ENCODE measurements at places on chromosomes 2 and 18. TPM values are rescaled to one million over a fixed set of nuclear protein-coding genes. Genes with fewer than 3 reads are reported as not detected.

DNA sequence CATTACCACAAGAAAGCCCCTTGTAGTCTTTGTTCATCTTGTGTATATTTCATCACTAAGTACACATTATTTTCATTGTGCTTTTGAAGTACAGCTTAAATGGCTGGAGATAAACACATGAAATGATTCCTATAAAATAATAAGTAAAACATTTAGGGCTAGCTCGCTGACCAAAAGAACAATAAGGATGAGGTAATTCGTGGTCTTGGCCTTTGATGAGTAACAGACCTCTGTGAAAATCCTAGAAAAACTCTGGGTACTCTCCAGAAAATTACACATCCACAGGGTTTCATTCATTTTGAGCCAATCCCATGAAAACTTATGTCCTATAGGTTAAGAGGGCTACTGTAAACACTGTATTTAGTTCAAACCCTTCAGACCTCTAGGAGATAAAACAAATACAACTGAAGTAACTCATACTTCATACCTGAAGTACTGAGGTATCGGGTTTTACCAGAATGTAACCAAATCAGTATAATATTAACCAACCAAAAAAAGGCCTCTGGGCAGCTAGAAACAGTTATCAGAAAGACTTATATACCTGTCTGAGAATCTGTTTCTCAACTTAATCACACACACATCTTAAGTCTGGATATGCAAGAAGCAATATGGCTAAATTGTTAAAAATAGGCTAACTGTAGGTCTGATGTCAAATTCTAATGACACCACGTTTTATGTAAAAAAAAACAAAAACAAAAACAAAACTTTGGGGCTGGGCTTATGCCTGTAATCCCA lies 31.0 kb downstream of the CFAP36 start:
- DNase-seq = peak; percentile 68

- DNase-seq = no peak
Measured at GRCh38 chr18:27632706-27633105, 447.6 kb upstream of the CHST9 start.

DNA sequence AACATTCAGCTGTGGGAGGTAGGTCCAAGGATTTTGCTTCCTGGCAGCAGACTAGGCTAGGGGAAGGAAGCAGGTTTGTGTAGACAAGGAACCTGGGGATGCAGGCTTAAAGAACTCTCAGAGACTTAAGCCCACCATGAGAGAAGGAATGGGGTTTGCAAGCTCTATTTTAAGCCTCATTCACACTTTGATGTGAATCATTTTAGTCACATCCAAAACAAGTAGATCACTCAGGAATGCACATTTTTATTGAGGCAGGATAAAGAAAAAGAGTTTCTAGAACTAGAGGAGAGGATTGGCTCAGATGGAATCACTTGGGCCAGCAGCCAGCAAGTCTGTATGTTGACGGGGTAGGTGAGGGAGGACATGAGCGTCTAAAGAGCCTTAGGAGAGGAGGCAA lies 3.3 kb upstream of the NAPG start:
- no peak for DNase-seq

Gene LYG2
- total RNA-seq = 0.61 TPM

- DNase-seq = peak; percentile 50
Measured at GRCh38 chr18:54647176-54647575, 56.1 kb downstream of the DYNAP start.

- no peak for DNase-seq
Measured at GRCh38 chr2:49162151-49162550, 7.8 kb upstream of the FSHR start.

DNA sequence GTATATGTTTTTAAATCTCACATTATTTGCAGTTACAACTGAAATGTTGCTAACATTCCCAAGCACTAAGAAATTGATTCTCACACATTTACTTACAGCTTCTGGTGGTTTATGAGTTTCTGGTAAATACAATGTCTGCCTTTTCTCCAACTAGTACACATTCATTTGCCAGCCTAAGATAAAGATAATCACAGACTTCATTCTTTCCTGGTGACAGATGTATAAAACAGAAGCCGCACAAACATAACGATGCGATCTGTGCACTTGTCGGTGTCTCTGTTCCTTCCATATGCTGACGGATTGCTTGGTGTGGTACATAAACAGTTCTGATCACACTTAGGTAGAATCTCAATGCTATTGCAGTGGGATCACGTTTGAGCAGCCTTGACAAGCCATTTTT lies 100.4 kb upstream of the DDX18 start:
- DNase-seq = no peak

- no peak for DNase-seq
Measured at GRCh38 chr2:42813763-42814162, 21.4 kb upstream of the HAAO start.

Gene OBSL1
- 71.0 TPM for total RNA-seq

Gene GAREM2
- 2.3 TPM for total RNA-seq

Gene CERKL
- total RNA-seq = not detected

GRCh38 chr2:173715441-173715840 lies 249.7 kb downstream of the SP3 start:
- peak; percentile 23 for DNase-seq

Gene PNO1
- 33.9 TPM for total RNA-seq

DNA sequence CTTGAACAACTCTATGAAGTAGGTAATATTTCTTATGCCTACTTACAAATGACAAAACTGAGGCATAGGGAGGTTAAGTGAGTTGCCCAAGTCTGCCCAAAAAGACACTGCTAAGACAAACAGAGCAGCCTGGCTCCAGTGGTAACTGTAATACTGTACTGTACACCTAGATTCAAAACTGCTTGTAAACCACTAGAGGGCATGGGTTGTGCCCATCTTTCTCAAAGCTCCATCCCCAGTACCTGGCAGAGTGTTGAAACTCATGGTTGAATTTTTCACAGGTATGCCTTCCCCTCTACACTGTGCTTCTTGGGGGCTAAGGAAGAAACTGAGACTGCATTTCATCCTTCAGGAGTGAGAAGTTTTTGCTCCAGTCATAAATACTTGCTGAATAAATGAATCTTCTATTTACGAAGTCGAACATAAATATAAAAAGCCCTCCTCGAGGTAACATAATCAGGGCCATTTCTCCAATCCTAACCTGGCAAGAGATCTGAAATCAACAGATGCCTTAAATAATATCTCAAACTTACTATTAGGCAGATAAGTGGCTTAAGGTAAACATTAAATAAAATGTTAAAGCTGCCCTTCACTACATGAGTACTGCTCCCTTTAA lies 2.0 kb downstream of the PPP4R1 start:
- DNase-seq = peak; percentile 39

DNA sequence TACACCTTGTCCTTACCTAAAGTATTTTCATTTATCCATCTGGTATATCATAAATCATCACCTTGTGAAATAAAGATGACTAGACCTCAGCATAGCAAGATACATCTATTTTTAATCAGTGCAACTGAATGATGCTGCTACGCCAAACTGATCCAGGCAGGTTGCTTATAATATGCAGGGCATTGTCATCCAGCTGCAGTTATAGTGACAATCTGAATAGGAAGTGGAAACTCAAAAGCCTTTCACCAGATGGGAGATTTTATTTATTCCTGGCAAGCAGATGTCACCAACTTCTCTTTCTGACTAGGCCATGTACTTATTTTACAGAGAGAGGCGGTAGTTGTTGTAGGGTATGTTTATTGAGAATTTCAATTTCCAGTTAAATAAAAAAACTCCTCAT lies 747.3 kb downstream of the ADCYAP1 start:
- DNase-seq = no peak

DNA sequence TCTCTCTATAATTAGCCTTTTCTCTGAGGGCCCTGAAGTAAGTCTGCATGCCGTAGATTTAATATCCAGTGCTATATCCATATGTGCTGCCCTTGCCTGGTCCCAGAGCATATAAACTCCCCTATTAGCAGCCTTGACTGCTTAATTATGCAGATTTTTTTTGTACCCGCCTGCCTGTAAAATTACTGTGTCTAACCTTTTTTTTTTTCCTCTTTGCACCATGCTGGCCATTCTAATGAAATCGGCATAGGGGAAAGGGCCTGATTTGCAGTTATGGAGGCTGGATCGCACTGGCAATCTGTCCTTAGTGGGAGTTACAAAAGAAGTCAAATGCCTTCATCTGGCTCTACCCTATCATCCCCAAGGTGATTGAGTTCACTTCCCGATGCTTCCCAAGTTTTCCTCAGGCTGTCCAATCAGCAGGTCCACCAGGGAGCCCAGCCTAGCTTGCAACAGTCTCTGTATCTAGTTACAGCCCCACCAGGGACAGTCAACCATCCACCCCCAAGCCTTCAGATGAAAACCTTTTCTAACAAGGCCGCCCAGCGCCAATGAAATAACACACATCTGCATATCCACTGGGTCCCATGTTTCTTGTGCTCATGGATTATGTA lies 239.0 kb downstream of the ZNF521 start:
- DNase-seq = no peak

Gene FEZ2
- total RNA-seq = 39.3 TPM

DNA sequence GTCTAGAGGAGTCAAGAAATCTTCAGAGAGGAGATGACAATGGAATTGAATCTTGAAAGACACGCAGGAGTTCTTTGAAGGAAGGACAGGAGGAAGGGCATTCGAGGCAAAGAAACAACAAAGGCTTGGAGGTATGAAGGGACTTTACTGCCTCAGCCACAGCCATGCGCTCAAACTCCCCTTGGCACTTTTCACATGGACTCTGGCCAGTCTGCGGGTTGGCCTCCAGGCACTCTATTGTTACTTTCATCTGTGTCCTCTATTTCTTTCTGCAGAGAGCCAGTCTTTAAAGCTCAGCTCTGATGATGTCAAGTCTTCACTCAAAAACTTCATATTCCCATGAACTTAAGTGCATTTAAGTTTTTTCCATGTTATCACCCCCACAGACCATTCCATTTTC lies 95.4 kb downstream of the ZAP70 start:
- no peak for DNase-seq

Gene CHRNG
- total RNA-seq = not detected

DNA sequence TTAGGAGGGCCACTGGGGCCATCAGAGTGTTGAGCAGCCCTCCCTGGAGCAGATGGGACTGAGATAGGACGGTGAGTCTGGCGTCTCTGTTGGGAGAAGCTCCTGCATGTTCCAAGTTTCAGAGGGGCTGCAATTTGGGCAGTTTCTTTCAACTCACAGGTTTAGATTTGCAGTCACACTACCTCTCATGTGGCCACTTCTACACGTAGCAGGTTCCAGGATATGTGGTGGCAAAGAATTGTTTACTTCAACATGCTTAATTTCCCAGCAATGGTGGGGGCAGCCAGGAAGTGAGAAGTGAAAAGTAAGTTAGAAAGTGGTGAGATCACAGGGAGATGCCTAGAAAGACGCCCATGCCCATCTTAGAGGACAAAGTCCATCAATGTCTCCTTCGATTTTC lies 9.3 kb downstream of the NCK2 start:
- no peak for DNase-seq

DNA sequence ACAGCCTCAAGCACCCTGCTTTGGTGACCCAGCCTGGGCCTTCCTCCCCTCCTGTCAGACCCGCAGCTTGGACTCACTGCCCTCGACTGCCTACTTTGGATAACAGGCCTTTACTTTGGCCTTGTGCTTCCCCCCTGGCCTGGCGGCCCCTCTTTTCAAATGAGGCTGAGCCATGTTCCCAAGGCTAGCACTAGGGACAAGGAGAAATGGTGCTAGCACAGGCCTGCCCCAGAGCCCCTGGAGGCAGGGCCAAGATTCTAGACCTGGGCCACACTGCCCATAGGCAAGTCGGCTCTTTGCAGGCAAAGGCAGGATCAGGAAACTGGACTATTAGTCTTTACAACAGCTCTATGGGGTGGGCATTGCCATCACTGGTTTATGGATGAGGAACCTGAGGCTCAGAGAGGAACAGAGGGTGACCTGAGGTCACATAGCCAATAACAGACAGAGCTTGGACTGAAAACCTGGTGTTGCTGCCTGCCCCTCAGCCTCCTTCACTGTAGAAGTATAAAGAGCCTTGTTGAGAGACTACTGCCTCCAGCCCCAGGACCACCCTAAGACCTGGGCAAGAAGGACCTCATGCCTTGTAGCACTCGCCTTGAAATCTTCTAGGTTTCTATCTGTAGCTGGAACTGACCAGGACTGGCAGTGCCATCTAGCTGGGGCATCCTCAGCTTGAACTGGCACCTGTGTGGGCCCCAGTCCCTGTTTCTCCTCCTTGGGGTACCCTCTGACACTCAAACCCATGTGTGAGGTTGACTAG lies 266.3 kb downstream of the DYSF start:
- no peak for DNase-seq

GRCh38 chr2:47070920-47071824 lies 83.9 kb downstream of the STPG4 start:
- peak; percentile 98 for DNase-seq

DNA sequence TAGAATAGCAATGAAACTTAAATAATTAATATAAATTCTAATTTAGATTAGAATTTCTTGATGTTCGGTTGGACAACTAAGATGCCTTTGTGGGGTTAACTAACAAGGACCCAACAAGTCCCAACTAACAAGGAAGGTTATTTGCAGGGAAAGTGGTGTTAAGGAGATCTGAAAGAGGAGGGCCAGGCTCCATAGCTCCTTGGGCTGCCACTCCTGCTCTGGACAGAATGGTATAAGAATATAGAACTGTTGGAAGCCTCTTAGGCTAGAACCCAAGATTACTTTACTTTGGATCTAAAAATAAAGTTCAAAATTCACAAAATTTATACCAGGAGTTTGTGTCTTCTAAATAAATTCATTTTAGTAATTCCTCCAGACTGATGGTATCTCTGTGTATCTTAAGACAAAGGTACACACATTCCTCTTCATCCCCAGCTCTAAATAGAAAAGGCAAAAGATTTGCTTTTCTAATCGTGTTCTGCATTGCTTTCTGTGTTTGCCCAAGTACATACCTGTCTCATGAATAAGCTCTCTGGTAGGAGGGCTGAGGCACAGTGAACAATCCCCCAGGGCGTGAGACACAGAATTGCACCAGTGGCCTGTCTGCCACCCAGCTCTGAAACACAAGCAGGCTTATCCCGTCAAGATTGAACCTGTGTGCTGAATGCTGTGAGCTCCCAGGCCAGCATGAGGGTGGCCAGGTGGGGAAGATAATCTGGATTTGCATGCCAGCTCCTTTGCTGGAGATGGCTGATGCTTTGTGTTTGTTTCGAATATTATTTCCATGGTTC lies 176.0 kb downstream of the ACKR3 start:
- peak; percentile 79 for DNase-seq

GRCh38 chr2:161448431-161448830 lies 32.3 kb downstream of the TBR1 start:
- DNase-seq = no peak

- DNase-seq = no peak
Measured at GRCh38 chr2:235377176-235377575, 116.7 kb upstream of the AGAP1 start.

Gene OSR1
- not detected for total RNA-seq

- DNase-seq = no peak
Measured at GRCh38 chr2:2016651-2017311, 272.5 kb upstream of the PXDN start.

- no peak for DNase-seq
Measured at GRCh38 chr2:177894546-177894945, 178.0 kb downstream of the PDE11A start.

Gene C2orf66
- total RNA-seq = not detected

Gene VSNL1
- not detected for total RNA-seq

Gene ZNF512
- 25.2 TPM for total RNA-seq
